Left ventricle myocardium inferior (tissue), 1 donor: ENCODE measurements at places on chromosomes 3 and 15. TPM values are rescaled to one million over a fixed set of nuclear protein-coding genes. Genes with fewer than 3 reads are reported as not detected.
A peak's percentile ranks its signal among the peaks of the same experiment; 100 is the strongest.

- DNase-seq = no peak
- H3K4me1 ChIP-seq = peaks cover 6% of the 10 kb centered on the region
- no peaks in the 10 kb centered on the region for H3K27me3 ChIP-seq
- H3K36me3 ChIP-seq = no peaks in the 10 kb centered on the region
- H3K27ac ChIP-seq = no peak overlapping the region
- no peak overlapping the region for H3K4me3 ChIP-seq
Measured at GRCh38 chr3:197908957-197909701, 40.9 kb upstream of the RPL35A start.

GRCh38 chr3:8668216-8668615 lies 23.6 kb upstream of the SSUH2 start:
- H3K36me3 ChIP-seq = no peaks in the 10 kb centered on the region
- H3K4me1 ChIP-seq = no peaks in the 10 kb centered on the region
- no peak for DNase-seq
- H3K4me3 ChIP-seq = no peak overlapping the region

ZIC1 gene
- total RNA-seq = not detected

DNA sequence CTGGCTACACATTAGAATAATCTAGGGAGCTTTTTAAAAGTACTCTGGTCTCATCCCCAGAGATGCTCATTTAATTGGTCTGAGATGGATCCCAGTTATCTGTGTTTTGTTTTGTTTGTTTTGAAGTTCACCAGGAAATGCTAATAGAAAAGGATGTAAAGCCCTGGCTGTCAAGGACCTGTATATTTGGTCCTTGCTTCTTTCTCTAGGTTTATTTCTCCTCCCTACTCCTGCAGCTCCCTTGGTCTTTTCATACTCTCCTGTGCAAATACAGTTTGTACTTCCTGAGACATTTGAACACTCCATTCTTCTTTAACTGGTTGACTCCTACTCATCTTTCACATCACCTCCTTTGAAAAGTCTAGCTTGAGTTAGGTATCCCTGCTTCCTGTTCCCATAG lies 3.3 kb downstream of the PIK3CA start:
- no peaks in the 10 kb centered on the region for H3K36me3 ChIP-seq
- H3K4me1 ChIP-seq = peaks cover 83% of the 10 kb centered on the region
- H3K27me3 ChIP-seq = no peaks in the 10 kb centered on the region
- no peak for DNase-seq
- no peak overlapping the region for H3K4me3 ChIP-seq

C3orf22 gene
- not detected for total RNA-seq

GRCh38 chr3:8578282-8578681 lies 66.3 kb downstream of the SSUH2 start:
- no peak for DNase-seq
- no peak overlapping the region for H3K27ac ChIP-seq
- peaks cover 17% of the 10 kb centered on the region for H3K36me3 ChIP-seq
- no peak overlapping the region for H3K4me3 ChIP-seq
- peaks cover 24% of the 10 kb centered on the region for H3K4me1 ChIP-seq

DNA sequence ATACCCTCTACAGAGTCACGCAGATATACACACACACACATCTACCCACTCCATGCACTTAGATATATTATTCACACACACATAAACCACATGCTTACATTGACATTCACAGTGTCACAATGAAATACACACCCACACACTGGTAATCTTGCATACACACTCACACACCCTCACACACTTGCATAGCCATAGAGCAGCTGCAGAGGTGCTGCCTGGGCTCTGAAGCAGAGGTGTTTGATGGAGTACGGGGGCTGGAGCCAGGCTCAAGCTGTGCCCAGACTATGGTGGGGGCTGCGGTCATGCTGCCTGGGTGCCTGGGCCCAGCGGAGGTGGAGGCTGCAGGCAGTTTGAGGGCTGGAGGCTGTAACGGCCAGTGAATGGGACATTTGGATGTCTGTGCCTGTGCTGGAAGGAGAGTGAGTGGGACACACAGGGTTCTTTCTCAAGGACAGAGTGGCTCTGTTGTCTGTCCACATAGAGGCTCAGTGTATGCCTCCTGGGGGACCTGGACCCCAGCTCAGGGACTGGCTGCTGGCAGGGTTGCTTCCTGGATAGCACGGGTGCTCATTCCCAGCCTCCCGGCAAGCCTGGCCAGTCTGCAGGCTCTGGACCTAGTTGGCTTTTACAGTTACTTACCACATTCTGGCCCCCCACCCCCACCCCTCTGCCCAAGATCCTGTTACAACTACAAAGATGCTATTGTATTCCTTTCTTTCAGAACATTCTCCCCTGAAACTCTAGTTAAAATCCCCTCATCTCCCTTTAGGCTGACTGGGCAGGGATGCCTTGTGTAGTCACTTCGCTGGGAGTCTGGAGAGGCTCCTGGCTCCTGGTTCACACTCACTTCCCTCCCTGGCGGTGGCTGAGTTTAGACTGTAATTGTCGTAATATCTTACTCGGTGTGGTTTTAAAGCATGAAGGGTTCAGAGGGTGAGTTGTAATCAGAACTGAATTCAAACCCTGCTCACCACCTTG lies 12.5 kb downstream of the GASK1A start:
- H3K27me3 ChIP-seq = peaks cover 3% of the 10 kb centered on the region
- no peaks in the 10 kb centered on the region for H3K36me3 ChIP-seq
- no peak overlapping the region for H3K4me3 ChIP-seq
- peaks cover 1% of the 10 kb centered on the region for H3K4me1 ChIP-seq

DNA sequence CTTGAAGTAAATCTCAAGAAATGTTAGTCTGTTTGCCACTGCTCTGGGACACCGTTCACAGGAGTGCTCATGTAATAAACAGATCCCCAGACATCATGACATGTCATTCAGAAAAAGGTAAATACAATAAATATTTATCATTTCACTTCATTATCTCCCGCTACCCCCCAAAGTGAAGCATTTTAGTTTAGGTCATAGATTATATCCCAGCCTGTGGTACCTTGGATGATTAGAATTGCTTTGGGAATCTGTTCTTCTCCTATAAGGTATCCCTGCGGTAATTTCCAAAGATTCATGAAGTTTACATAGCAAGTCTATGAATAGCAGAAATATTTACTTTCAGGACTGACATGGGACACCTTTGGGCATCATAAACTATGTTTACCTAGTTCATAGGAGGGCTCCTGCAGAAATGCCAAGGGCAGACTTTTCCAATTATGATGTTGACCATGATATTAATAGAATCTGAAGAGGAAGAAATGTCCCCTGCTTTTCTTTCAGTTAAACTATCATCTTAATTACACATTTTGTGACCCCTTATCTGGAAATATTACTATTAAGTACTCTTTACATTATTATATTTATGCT lies 268.0 kb downstream of the NAALADL2 start:
- H3K4me1 ChIP-seq = no peaks in the 10 kb centered on the region
- H3K36me3 ChIP-seq = no peaks in the 10 kb centered on the region
- H3K27ac ChIP-seq = no peak overlapping the region
- no peak for DNase-seq

DNA sequence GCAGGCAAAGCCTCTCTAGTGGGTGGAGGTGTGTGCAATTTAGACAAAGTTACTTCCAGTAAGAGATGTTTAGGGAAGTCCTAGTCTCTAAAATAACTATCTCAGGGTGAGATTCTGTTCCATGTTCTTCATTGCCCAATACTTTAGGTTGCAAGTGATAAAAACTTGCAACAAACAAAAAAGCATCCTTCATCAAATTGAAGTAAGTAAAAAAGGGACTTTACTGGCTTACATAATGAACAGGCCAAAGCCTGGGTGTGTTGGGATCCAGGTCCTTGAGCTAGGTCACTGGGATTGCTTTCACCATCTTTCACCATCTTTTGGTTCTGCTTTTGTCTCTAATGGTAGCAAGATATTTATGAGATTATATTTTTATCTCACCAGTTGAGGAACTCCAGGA lies 38.3 kb downstream of the CX3CR1 start:
- no peak overlapping the region for H3K4me3 ChIP-seq
- no peak for DNase-seq
- H3K27ac ChIP-seq = no peak overlapping the region
- H3K27me3 ChIP-seq = no peaks in the 10 kb centered on the region
- no peaks in the 10 kb centered on the region for H3K36me3 ChIP-seq
- H3K4me1 ChIP-seq = peaks cover 10% of the 10 kb centered on the region

- H3K4me1 ChIP-seq = peaks cover 9% of the 10 kb centered on the region
- H3K27ac ChIP-seq = no peak overlapping the region
- no peaks in the 10 kb centered on the region for H3K36me3 ChIP-seq
- no peaks in the 10 kb centered on the region for H3K27me3 ChIP-seq
Measured at GRCh38 chr3:17747174-17747889, 4.9 kb upstream of the TBC1D5 start.

- H3K27me3 ChIP-seq = no peaks in the 10 kb centered on the region
- H3K27ac ChIP-seq = peak overlapping the region; percentile 87
- no peak for DNase-seq
- peaks cover 97% of the 10 kb centered on the region for H3K4me1 ChIP-seq
- H3K36me3 ChIP-seq = peaks cover 5% of the 10 kb centered on the region
Measured at GRCh38 chr3:42096796-42097565, 5.8 kb downstream of the TRAK1 start.

GRCh38 chr3:170331143-170331542 lies 26.4 kb upstream of the SKIL start:
- H3K27ac ChIP-seq = no peak overlapping the region
- H3K36me3 ChIP-seq = no peaks in the 10 kb centered on the region
- no peak for DNase-seq
- no peaks in the 10 kb centered on the region for H3K27me3 ChIP-seq
- H3K4me1 ChIP-seq = peaks cover 4% of the 10 kb centered on the region
- no peak overlapping the region for H3K4me3 ChIP-seq

TRIM42 gene
- total RNA-seq = not detected

- no peak overlapping the region for H3K27ac ChIP-seq
- H3K27me3 ChIP-seq = peaks cover 15% of the 10 kb centered on the region
- no peaks in the 10 kb centered on the region for H3K36me3 ChIP-seq
- H3K4me1 ChIP-seq = peaks cover 19% of the 10 kb centered on the region
Measured at GRCh38 chr3:57078635-57079473, 18.4 kb downstream of the SPATA12 start.

SHC4 gene
- 3.3 TPM for total RNA-seq

NR1I2 gene
- total RNA-seq = not detected

KLHL40 gene
- total RNA-seq = 0.22 TPM

DNA sequence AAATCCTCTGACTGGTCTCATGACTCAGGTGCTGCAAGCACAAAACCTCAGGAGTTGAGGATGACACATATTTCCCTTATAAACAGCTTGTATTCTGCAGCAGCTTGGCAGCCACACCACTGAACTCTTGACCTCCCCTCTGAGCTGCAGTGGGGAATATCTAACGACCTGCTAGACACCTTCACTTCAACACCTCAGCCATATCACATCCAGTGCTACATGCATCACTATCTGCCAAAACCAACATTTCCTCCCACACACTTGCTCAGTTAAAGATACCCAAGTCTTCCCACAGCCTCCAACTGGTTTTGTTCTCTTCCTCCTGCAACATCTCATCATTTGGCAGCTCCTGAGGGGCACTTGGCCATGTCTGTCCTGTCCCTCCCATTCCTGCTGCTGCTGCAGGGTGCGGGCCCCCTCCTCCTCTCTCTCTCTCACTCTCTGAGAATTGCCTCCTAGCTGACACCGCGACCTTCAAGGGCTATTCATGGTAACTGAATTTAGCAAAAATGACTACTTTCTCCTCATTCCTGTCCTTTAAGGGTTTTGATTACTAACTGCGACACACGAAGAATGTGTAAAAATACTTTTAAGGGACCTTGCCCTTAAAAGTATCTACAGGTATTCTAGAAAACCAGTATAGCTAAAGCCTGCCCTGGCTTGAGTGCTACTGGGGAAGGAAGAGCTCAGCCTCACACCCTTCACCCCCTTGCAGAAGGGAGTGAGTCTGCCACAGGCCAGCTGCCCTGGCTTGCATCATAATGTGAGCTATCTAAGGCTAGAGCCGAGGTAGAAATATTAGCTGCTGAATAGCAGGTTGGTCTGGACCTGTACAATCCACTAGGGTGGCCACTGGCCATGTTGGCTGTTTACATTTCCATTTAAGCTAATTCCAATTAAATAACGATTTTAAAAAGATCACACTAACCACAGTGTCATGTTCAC lies 5.0 kb upstream of the CCR9 start:
- H3K27ac ChIP-seq = no peak overlapping the region
- no peak for DNase-seq
- H3K4me3 ChIP-seq = no peak overlapping the region
- H3K36me3 ChIP-seq = no peaks in the 10 kb centered on the region
- H3K4me1 ChIP-seq = peaks cover 12% of the 10 kb centered on the region
- H3K27me3 ChIP-seq = no peaks in the 10 kb centered on the region

DNA sequence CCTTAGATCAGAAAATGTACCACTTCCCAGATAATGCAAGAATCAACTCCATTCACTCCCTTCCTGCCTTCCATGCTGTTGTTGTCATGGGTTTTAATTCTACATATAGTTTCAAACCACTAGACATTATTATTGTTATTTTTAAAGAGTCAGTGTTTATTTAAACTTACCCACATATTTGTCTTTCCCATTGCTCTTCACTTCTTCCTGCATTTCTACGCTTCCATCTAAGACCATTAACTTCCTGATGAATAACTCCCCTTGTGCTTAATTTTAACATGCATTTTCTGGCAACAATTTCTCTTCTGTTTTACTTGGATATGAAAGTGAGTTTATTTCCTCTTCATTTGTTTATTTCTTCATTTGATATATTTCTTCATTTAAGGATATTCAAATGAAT lies 127.1 kb upstream of the FHIT start:
- H3K4me1 ChIP-seq = no peaks in the 10 kb centered on the region
- H3K36me3 ChIP-seq = no peaks in the 10 kb centered on the region
- DNase-seq = no peak

DNA sequence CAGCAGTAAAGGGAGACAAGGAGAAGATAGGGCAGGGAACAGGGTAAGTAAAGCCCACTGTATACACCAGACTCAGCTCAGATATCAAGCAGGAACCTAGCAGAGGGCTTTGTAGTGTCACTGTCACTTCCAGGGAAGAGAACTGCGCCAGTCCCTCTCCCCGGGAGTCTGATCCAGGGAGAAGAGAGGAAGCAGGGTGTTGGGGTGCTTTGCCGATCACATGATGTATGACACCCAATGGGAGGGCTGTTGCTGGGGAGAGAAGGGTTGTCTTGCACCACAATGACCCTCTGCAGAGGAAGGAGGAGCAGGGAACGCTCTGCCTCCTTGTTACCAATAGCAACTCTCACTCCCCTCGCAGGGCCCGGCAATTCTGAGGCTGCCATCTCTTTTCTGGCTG lies 147.2 kb upstream of the SLC2A2 start:
- no peak overlapping the region for H3K4me3 ChIP-seq
- peak overlapping the region; percentile 31 for H3K27ac ChIP-seq
- peaks cover 36% of the 10 kb centered on the region for H3K4me1 ChIP-seq
- no peaks in the 10 kb centered on the region for H3K27me3 ChIP-seq

DNA sequence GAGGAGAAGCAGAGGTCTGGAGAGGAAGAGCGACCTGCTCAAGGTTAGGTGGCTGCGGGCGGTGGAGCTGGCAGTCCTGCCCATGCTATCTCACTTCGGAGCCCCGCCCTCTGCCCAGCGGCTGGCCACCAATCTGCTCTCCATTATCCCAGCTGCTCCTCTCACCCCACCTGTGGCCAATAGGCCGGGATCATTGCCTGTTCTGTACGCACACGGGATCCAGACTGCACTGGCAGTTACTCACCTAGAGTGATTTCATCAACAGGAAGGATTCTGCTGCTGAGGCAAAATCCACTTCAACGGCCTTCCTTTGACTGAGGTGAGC lies 100.6 kb downstream of the TLE3 start:
- H3K27ac ChIP-seq = no peak overlapping the region
- no peak overlapping the region for H3K4me3 ChIP-seq
- no peaks in the 10 kb centered on the region for H3K4me1 ChIP-seq
- no peak for DNase-seq
- peaks cover 64% of the 10 kb centered on the region for H3K27me3 ChIP-seq

GRCh38 chr3:126848991-126849390 lies 133.9 kb upstream of the PLXNA1 start:
- H3K27ac ChIP-seq = peak overlapping the region; percentile 54
- H3K4me1 ChIP-seq = peaks cover 32% of the 10 kb centered on the region
